ENCODE measurements at places on chromosomes 6 and 20.

DNA sequence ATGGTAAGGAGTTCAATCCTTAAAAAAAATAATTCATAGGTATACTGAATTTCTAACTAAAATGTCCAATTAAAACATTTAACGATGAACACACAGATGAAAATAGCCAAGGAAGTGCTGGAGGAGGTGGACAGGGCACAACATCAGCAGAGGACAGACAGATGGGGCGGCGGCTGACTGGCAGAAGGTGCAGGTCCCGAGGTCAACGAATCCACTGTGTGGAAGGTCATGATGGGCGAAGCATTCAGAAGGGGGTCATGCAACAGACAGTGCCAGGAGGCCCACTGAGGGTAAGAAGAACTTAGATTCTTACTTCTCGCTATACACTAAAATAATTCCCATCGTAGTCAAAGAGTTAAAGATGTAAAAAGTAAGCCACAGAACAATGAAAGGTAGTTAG lies 34.2 kb upstream of the FRMD1 start:
- DNase-seq, result no peak

DNA sequence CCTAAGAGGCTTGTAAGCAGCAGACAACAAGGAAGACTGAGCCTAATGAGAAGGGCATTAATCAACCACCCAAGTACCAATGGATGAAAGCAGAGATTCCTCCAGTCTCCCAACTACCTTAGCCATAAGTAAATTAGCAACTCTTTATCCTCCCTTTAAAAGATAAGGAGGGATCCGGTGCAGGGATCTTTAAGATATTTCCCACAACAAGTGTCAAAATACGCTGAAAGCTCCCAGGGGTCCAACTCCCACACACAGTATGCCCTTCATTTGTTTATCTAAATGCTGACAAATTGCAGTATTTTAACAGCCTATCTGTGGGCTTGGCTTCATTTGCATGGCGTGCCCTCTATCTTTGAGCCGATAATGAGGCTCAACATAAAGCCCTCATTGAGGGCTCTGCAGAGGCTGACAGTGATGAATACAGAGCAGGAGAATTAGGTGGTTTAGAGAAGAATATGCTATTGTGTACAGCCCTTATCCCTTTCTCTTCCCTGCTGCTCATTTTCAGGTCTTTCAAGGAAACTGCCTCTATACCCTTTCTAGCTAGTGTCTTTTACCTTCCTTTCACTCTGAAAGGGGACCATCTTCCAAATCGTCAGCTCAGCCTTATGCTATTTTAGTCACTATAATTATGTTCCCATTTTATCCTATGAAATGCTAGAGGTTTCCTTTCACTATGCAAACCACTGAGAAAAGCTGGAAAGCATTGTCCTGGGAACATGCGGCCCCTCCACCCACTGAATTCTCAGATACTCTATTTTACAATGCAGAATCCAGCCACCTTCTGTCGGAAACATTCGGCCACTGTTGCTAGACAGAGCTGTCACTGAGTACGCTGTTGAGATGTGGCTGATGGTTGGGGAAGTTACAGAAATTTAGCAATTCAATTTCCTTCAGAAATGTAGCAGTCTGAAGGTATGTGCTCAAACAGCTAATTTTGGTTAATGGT lies 575.2 kb upstream of the JAG1 start:
- peak; percentile 62 for DNase-seq

DNA sequence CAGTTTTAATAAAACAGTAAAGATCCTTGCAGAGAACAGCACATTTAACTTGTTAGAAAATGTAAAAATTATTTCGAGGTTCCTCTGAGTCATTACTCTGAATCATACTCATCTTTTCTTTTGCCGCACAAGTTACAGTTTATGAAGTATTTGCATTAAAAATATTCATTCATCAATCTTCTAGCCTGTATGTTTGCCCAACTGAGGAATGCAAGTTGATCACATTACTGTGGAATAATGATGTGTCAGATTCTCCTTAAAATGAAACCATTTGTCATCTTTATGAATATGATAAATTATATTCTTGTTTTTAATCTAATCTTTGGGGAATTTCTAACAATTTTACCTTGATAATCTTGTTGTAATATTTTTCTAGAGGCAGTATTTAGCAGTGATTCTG lies 340.4 kb upstream of the OPRM1 start:
- DNase-seq, result no peak

DNA sequence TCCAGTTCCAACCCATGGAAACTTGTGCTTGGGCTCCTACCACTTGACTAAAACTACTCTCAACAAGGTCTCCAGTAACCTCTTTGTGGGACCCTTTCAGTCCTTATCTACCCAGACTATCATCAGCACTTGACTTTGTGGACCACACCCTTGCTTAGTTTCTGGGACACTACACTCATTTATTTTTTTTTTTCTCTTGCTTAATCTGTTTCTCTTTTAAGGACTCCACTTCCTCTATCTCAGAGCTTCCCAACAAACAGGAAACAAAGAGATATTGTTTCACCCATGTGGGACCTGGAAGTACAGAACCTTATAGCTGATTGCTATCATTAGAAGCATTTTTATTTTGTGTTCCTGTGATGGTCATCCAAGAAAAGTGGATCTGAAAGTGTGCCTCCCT lies 28.8 kb upstream of the ME1 start:
- DNase-seq, result no peak

- DNase-seq, result no peak
These were observed 545.8 kb upstream of the CITED2 start for GRCh38 chr6:139920027-139920775.

GRCh38 chr6:36963451-36964290 lies 9.1 kb downstream of the PI16 start:
- DNase-seq, result no peak

DNA sequence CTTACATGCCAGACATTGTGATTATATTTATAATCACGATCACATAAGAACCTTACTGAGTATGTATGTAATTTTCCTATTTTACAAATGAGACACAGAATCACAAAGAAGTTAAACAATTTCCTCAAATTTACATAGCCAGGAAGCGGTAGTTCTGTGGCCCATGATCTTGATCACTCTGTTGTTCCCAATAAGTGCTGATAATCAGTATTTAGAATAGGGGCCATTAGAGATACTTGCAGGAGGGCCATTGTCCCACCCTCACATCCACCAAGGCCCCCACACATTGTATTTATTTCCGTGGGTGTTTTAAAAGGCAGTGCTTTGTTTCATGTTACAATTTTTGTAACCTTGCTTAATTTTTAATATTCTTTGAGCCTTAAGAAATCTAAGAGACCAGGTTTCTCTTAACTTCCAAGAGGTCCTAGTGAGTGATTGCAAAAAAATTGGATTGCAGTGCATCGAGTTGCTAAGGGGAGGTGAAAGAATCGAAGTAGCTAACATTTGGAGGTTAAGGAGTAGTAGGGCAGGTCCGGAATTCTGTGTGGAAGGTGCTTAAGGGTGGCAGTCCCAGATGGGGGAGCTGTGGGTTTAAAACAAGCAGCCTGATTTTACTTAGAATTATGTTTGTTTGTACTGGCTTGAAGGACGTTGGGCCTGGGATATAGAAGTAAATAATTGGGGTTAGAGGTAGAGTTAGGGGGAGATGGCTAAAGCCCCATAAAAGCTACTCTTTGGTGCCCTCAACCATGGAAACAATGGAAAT lies 339.4 kb downstream of the CDKAL1 start:
- peak; percentile 49 for DNase-seq

- no peak for DNase-seq
These were observed 326 bp upstream of the BCL2L1 start for GRCh38 chr20:31723069-31723318.

GRCh38 chr6:64428186-64428585 lies 792.6 kb downstream of the PHF3 start:
- DNase-seq, result no peak

DNA sequence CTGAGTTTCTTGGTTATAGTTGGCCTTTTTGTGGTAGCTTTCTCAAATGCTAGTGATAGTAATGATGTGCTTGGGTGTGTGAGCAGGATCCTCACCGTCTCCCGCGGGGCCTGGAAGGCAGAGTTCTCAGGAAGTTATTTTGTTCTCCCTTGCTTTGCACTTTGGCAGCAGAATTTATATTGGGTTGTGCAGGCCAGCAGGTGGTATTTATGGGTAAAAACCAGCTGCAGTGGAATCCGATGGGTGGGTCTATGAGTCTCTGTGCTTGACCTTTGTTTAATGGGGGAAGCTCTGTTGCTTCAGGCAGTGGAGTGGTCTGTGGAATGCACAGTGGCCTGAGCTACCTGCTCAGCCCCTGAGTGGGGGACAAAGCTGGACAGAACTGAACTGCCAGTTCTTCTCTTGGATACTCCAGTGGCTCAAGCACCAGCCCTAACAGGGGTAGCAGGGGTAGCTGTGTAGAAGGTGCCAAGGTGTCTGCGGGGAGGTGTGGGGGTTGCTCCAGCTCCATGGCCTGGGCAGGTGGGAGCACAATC lies 27.3 kb downstream of the IGF2R start:
- no peak for DNase-seq

GRCh38 chr20:35237486-35237885 lies 11.0 kb downstream of the MMP24 start:
- no peak for DNase-seq

DNA sequence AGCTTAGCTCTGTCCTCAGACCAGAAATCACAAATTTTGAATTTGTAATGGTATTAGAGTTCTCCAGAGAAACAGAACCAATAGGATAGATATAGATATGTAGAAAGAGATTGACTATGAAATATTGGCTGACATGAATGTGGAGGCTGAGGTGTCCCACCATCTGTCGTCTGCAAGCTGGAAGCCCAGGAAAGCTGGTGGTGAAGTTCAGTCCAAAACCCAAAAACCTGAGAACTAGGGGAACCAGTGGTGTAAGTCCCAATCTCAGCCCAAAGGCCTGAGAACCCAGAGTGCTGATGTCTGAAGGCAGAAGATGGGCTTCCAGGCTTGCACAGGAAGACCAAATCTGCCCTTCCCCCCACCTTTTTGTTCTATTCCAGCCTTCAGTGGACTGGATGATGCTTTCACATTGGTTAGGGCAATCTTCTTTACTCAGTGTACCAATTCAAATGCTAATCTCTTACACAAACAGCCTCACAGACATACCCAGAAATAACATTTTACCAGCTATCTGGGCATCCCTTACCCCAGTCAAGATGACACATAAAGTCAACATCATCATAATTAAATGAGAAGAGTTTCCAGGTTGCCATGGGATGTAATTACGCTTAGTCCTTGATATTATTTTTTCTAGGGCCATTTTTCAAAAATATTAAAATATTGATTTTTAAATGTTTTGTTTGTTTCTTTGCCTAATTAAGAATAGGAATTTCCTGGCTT lies 570.8 kb downstream of the UTRN start:
- no peak for DNase-seq

- DNase-seq, result no peak
These were observed 196.9 kb downstream of the AKAP7 start for GRCh38 chr6:131331873-131332781.

DNA sequence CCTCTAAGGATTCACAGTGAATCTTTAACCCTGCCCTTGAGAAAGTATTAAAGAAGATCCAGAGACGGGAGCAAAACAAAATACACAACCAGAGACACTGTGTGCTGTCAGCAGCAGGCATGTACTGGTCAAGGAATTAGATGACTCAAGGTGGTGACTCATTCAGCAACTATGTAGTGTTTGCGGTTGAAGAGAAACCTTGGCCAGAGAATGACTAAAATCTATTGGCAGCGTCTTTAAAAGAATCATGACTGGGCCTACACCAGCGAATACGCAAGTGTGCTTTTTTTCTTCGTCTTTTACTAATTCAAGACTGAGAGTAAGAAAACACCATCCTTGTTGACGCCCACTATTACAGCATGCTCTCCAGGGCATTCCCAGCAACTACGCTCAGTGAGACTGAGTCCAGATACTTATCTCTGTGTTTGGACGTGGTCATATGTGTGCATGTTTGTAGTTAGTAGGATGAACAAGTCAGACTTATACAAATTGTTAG lies 72.4 kb upstream of the BACH2 start:
- DNase-seq, result no peak

GRCh38 chr6:41881506-41881905 lies 13.7 kb downstream of the USP49 start:
- DNase-seq, result no peak

- DNase-seq, result no peak
These were observed 3.2 kb downstream of the HDAC2 start for GRCh38 chr6:113967777-113968176.

GRCh38 chr6:41271901-41272395 lies 14.5 kb downstream of the TREM1 start:
- no peak for DNase-seq

GRCh38 chr6:107655245-107655644 lies 165.3 kb downstream of the SOBP start:
- peak; percentile 58 for DNase-seq

- DNase-seq, result peak; percentile 48
These were observed 64.6 kb downstream of the MAN1A1 start for GRCh38 chr6:119284861-119285521.
